SIG-M5 (cell line): ENCODE measurements at places on chromosomes 13 and 19.

GRCh38 chr19:58361900-58362271 lies 665 bp downstream of the ZNF497 start:
- DNase-seq = no peak

GRCh38 chr13:45454204-45454603 lies 10.5 kb upstream of the COG3 start:
- DNase-seq = no peak

- DNase-seq = no peak
These were observed 666.7 kb upstream of the MIR17HG start for GRCh38 chr13:90680826-90681225.

GRCh38 chr19:27647423-27647822 lies 1565.5 kb downstream of the UQCRFS1 start:
- no peak for DNase-seq

DNA sequence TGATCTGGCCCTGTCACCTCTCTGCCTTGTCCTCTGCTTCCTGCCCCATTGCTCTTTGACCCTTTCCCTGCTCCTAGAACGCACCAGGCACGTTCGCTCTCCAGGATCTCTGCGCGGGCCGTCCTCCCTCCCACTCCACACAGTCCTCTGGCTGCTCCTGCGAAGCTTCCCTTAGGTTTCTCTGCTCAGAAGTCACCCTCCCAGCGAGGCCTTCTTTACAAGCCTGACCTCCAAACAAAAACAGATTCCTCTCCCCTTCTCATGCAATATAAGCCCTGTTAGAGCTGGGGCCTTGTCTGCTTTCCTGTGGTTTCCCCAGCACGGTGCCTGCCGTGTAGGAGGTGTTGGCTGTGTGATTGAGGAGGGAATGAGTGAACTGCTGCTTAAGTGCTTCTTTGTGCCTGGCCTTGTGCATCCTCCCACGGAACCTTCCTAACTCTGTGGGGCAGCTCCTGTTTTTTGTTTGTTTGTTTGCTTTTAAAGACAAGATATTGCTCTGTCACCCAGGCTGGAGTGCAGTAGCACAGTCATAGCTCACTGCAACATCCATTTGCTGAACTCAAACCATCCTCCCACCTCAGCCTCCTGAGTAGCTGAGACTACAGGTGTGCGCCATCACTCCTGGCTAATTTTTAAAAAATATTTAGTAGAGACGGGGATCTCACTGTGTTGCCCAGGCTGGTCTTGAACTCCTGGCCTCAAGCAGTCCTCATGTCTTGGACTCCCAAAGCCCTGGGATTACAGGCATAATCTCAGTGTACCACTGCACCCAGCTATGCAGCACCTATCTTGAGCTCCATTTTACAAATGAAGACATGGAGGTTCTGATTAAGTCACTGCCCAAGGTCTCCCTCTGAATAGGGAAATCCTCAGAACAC lies 82.0 kb downstream of the SIPA1L3 start:
- no peak for DNase-seq

DNA sequence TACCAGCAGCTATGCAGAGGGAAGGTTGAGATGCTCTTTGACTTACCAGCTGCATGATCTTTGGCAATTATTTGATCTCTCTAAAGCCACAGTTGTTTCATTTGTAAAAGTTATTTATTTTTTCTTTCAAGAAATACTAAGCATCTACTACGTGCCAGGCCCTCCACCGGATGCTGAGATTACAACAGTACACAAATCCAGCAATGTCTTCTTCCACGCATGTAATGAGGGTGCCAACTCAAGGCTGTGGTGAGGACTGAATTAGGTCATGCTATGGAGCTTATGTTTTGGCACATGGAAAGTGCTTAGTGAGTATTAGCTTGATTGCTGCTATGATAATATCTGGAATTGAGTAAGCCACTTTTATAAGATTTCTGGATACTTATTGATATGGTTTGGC lies 358.2 kb downstream of the IRS2 start:
- DNase-seq = no peak
